Activated naive CD4-positive, alpha-beta T cell treated with anti-CD3 and anti-CD28 coated beads, Interleukin-2, amount 50 U/mL, for 16 hours (primary cell): ENCODE measurements at places on chromosomes 13 and 19.

- DNase-seq: no peak
Observed at GRCh38 chr19:16404396-16404795, 67.4 kb downstream of the EPS15L1 start.

GRCh38 chr13:77740097-77740735 is 42.7 kb downstream of the SLAIN1 start:
- no peak for DNase-seq

DNA sequence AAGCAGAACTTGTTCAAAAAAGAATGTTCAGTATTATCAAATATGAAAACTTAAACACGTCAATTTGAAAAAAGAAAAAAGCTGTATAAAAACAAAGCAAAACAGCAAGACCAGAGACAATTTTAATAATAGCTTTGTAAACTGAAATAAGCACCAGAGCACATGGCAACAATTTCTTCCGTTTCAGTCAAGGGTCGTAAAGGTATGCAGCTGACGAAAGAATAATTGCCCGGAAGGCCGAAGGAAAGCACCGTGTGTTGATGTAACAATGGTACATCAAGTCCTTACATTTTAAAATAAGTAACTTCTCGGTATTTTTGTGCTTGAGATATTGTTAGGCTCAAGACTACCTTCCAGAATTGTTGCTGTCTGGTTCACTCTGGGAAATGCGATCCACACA is 1.7 kb downstream of the PROSER1 start:
- DNase-seq: peak; percentile 13

GRCh38 chr19:53008061-53008778 is 5.5 kb upstream of the ERVV-1 start:
- DNase-seq: no peak

- peak; percentile 30 for DNase-seq
Observed at GRCh38 chr19:6668691-6669090, 1.3 kb downstream of the TNFSF14 start.

- DNase-seq: no peak
Observed at GRCh38 chr13:105565136-105565727, 970.2 kb downstream of the EFNB2 start.

- no peak for DNase-seq
Observed at GRCh38 chr19:13938301-13939064, at the start of gene PODNL1. Gene PODNL1, minus strand, starts transcription at chr19:13938417. Its CDS starts 236 bp downstream, at chr19:13938181.

DNA sequence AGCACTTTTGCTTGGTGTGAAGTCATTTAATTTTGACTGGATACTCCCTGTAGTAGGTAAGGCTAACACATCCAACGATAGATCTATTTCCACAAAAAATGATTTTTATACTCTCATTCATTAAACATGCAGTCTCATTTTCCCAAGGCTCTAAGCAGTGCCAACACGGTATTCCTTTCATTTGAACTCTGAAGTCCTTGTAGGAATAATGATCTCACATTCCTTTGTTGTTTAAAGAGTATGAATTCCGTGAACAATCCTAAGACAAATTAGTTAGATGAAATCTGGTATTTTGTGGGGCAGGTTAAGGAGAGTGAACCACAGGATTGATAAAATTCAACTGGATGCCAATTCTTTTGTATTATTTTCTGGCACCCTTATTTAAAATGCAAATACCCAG is 66.6 kb downstream of the LACC1 start:
- no peak for DNase-seq

DNA sequence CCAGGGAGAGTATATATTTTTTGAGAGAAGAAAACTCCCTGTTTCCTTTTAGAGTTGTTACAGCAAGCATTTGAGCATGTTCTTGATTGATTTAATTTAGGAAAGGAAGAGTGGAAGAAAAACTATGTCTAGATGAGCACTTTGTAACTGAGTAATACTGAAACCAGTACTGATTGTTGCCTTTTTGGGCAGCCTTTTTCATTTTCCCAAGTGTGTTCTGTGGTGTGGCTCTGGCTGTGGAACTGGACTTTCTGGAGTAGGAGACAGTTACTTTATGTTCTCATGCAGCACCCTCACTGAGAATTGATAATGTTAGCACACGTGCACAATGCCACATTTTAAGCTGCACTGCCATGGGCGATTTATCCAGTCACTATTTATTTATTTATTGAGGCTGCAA is 211.5 kb downstream of the LMO7 start:
- DNase-seq: no peak

- no peak for DNase-seq
Observed at GRCh38 chr13:24196593-24197197, 36.2 kb downstream of the SPATA13 start.

GRCh38 chr13:79312340-79312855 is 93.7 kb downstream of the RBM26 start:
- no peak for DNase-seq

DNA sequence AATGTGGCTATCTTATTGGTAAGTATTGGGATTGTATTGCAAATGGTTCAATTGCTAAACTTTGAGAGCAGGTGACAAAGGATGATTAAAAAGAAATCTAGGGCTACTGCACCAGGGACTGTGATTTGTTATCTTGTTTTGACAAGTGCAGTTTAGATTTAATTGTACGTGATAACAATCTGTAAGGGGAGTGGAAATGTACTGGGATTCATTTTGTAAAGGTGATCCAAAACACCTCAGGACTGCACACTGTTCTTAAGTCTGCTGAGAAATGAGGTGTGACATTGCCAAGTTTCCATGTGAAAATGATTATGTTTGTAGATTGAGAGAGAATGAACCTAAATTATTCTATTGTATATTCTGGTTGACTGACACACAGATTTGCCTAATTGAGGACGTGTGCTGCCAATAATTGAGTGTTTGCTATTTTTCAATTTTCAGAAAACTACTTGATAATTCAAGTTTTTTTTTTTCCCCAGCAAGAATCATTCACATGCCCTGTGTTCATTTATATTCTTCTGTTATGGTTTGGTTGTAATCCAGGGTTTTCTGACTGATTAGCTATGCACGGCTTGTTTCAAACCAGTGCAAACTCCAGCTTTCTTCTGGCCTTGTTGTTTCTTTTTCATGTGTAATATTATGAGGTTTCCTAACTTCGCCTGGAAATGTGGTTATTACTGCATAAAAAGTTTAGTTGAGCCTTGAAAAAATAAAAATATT is 308.0 kb downstream of the OLFM4 start:
- no peak for DNase-seq

- peak; percentile 66 for DNase-seq
Observed at GRCh38 chr19:2034729-2035589, 16.1 kb downstream of the MKNK2 start.

DNA sequence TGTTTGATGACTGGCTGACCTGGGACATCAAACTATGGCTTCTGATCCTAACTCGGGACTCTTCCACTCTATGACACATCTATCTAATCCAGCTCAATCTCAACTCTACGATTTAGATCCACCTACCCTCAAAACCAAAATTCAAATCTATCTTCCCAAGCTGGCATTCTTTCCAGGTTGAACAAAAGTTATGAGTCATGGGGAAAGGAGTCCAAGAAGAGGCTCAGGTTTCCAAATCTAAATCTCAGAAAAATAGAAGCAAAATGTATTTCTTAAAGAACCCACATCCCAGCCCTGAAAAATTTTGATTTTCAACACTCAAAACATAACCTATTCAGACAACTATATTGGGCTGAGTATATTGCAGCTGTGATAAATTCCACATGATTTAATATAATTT is 143.9 kb upstream of the IPO5 start:
- DNase-seq: no peak

DNA sequence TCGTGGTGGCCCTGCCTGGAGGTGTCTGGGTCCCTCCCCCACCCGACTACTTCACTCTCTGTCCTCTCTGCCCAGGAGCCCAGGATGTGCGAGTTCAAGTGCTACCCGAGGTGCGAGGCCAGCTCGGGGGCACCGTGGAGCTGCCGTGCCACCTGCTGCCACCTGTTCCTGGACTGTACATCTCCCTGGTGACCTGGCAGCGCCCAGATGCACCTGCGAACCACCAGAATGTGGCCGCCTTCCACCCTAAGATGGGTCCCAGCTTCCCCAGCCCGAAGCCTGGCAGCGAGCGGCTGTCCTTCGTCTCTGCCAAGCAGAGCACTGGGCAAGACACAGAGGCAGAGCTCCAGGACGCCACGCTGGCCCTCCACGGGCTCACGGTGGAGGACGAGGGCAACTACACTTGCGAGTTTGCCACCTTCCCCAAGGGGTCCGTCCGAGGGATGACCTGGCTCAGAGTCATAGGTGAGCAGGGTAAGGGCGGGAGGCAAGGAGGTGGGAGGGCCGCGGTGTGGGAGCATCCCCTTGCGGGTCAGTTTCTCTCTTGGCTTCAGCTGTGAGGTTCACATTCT is 19.2 kb downstream of the NECTIN2 start:
- DNase-seq: no peak

DNA sequence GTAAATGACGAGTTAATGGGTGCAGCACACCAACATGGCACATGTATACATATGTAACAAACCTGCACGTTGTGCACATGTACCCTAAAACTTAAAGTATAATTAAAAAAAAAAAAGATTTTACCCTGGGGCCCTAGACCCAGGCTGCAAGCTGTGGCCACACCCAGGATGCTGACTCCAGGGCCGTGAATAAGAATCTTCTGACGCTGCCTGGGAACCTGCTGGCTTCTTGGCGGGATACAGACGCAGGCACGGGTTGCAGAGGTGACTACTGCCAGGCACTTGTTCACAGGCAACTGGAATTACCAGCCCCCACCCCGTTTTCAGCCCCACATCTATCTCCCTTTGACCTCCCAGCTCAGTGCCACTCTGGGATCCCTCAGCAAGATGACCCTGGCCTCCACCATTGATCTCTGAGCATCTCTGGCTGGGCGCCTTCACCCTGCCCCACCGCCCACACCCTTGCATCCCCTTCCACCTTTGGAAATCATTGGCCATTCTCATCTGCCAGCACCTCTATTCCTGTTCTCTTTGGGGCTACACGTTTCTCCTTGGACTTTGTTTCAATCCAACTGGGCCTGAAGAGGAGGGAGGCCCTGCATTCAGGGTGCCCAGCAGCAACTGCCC is 21.1 kb upstream of the CFAP97D2 start:
- no peak for DNase-seq

- DNase-seq: no peak
Observed at GRCh38 chr19:5038631-5039271, 69.8 kb downstream of the KDM4B start.
